ENCODE measurements at places on chromosomes 11 and 22.

DNA sequence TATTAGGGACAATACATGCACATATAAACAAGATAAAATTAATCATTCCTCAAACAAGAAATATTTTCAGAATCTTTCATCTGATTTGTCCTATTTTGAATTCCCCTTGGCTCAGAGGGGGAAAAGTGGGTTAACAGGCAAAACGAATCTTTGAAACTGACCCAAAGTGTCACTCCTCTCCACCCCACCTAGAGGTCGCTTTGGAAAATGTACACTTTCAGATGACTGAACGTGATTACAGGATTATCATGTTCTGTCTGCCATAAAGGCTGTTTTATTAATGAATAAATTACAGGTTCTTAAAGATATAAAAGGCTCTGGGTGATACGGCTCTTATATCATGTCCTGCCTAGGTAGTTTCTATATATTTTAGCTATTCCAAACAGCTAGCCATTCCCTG, 1735.0 kb downstream of the LRRC4C start:
- DNase-seq, result no peak

DNA sequence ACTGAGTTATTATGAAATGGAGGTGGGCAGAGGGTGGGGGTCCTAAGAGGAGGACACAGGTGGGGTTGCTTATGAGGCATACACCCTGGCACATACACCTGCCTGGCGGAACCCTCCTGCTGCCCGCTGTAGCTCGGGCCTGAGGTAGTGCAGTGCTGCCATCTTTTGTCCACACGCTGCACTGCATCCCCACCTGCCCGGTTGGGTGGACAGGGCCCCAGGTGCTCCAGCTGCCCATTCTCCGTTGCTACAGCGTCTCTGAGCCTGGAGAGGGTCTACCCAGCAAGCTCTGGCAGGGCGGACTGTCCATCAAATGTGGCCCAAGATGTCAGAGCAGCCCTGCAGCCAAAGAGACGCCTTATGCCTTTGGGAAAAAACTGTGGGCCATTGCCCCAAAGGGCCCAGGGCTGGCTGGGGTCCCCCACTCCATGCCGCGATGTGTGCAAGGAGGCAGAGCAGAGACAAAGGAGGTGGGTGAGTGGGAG, 131.2 kb downstream of the BUD13 start:
- no peak for DNase-seq

GRCh38 chr11:68749229-68750123, 1.8 kb downstream of the TESMIN start:
- DNase-seq, result no peak

- DNase-seq, result no peak
These were observed 278.5 kb downstream of the CASP12 start for GRCh38 chr11:104619751-104620150.

GRCh38 chr11:44548032-44548695, 17.3 kb upstream of the CD82 start:
- DNase-seq, result no peak

DNA sequence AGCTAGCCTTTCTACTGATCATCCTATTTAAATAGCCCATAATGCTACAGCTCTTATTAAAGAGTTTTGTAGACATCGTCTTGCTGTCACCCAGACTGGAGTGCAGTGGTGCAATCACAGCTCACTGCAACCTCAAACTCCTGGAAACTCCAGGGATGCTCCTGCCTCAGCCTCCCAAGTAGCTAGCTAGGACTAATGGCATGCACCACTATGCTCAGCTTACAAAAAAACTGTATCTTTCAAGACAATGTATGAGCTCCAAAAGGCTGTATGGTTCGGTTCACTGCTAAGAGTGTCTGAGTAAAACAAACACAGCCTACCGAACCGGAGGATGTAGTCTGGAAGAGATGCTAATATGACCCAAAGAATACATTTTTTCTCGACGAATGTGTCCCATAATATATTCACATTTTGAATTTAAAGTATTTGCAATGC, 2.6 kb downstream of the TAF1D start:
- DNase-seq, result no peak

GRCh38 chr22:38802671-38803121, 8.8 kb upstream of the DNAL4 start:
- no peak for DNase-seq

- DNase-seq, result no peak
These were observed 33.4 kb downstream of the GRAMD4 start for GRCh38 chr22:46653596-46653995.

DNA sequence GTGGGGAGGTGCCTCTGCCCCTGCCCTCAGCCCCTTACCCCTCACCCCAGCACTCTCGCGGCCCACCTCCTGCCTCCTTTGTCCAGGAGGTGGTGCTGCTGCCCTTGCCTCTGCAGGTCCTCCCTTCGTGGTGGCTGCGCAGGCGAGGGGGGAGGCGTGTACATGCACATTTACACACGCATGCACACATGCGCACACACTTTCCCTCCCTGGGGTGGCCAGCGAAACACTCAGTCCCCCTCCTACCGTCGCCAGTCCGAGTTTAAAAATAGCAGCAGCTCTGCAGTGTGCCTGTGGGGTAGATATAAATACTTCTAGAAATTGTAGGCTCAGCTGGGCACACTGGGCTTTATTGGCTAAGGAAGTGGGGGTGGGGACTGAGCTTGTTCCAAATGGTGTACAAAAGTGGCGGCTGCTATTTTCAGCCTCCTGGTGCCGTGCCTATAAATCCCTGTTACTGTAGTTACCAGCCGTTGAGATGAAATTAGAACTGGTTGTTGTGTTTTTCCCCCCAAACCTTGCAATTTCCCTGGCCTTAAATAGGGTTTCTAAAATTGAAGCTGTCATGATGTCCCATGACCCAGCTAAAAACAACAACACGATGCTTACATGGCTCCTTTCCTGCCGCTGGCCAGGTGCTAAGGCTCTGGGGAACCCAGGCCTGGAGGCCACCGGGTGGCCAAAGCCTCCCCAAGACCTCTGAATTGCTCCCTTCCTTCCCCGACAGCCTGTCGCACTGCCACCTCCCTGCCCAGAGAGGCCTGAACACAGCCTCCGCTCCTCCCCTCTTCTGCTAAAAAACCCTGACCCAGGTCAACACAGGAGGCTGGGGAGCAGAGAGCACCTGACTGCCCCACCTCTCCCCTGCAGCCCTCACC, 12.4 kb downstream of the PICK1 start:
- DNase-seq, result no peak

DNA sequence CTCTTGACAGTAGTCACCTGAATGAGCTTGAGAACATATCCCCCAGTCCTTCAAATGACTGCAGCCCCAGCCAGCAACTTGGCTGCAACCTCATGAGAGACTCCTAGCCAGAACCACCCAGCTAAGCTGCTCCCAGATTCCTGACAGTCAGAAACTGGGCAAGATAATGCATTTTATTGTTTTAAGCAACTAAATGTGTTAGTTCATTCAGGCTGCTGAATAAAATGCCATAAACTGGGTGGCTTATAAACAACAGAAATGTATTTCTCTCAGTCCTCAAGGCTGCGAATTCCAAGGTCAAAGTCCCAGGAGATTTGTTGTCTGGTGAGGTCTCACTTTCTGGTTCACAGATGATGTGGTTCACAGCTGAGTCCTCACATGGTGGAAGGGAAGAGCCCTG, 5.8 kb upstream of the PAMR1 start:
- no peak for DNase-seq
